Activated T-cell treated with anti-CD3 and anti-CD28 coated beads, Interleukin-2, amount 50 U/mL, for 24 hours (primary cell): ENCODE measurements at places on chromosomes 7 and 10.

DNA sequence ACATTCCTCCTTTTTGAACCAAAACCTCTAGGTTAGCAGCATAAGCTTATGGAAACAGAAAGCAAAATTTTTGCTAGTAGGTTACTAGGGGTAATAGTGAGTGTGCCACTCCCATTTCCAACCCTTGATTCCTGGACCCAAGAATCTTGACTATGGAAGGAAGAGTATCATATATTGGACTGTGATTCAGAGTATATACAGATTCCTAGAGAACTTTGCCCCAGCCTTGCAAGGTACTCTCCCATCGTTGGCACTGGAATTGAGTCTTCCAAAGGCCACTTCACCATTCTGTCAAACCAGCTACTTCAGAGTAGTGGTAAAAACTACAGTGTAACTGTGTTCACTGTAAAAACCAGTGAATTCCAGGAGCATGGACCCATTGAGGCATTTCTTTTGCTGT, 69.4 kb downstream of the LRRC17 start:
- DNase-seq = no peak

DNA sequence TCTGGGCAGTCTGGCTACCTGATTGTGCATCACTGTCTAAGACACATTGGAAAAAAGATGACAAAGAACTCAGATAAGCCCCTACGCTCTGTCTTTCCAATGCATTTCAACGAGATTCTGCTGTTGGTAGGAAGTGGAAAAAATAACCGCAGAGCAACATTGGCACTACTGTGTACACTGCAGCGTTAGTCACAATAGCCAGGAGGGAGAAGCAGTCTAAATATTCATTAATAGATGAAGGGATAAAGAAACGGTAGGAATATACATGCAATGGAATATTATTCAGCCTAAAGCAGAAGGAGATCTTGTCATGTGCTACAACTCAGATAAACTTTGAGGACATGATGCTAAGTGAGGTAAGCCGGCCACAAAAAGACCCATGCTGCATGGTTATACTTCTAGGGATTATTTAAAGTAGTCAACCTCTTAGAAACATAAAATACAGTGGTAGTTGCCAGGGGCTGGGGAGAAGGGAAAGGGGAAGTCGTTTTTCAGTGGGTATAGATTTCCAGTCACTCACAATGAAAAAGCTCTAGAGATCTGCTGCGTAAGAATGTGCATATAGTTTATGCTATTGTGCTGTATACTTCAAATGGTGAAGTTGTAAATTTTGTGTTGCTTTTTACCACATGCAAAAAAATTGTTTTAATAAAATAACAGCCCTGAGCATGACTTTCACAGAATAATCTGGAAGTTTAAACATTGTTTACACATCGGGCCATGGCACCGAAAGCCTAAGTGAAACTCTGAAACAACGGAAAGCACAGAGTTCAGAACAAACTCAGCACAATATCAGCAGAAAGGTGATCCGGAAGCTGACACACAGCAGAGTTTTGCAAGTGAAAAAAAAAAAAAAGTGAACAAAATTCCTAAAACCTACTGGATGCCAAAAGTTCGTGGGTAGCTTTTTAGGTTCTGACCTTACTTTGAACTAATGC, 40.1 kb downstream of the ELMO1 start:
- no peak for DNase-seq

- DNase-seq = no peak
Measured at GRCh38 chr7:123656544-123657303, 1.1 kb downstream of the LMOD2 start.

DNA sequence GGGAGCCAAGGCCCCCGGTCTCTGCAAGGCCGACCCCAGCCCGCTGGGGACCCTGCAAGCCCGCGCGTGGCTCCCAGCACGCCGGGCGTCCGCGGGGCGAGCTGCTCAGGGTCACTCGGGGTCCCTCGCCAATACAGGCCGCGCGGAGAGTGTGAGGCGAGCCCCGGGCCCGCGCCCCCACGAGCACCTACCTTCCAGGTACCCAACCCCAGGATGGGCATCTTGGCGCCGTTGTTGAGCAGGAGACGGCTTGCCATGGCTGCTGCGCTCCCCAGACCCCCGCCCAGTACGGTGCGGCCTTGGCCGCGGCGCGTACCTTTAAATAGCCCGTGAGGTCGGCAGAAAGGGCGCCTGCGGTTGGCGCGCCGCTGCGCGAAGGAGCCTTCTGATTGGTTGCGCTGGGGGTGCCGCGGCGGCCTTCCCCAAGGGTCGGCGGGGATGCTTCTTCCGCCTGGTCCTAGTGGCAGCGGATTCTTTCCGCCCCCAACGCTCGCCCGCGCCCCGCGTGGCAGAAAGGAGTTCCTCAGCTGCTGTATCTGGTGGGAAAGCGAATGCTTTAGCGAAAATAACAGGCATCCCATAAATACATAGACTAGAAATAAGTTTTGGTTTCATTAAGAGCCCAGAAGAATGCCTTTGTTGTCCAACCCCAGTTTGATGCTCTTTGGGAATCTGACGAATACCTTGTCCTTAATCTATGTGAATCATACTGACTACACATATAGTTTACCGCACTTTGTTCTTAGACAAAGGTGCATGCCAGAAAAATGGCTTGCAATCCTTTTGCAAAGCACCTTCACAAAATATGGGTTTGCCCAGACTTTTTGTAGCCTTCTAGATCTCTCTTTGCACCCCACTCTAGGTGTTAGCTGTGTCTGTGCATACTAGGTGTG, at the start of gene AKR1B1:
Gene AKR1B1 (minus strand): TSS at position 295 of the 893 bp plus-strand sequence. CDS start 38 bp downstream, at position 257.
- peak; percentile 91 for DNase-seq

- no peak for DNase-seq
Measured at GRCh38 chr10:58746474-58747185, 234.0 kb downstream of the BICC1 start.

DNA sequence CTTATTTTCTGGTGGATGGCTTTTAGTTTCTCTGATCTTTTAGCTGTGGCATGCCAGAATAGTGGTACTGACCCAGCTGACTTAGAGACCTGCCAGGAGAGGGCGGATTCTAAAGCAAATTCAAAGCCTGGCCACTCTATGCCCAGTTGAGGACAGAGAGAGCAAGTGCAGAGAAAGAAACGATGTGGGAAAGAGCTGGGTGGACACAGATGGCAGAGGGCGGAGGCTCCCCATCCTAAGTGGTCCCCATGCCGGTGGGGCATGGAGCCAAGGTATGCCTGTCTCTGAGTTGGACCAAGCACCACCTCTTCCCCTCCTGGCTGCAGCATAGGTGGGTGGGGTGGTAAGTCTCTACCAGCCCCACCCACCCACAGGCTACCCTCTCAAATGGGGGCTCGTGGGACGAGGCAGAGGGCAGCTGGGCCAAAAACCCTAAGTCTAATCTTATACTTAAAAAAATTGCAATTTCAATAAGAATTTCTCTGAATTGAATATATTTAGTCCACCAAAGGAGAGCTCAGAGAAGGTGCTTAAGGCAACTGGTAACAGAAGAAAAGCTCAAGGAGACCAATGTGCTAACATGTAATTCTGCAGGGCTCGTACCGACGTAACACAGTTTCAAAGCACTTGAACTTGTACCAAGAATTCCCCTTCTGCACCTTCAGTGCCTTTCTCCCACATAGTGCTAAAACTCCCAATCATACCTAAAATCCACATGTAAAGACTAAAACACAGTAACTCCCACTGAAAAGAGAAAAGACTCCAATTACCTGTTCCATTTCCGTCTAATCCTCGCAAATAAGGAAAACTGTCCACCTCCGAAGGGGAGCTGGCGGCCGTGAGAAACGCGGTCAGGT, 85.7 kb upstream of the NMT2 start:
- no peak for DNase-seq

- no peak for DNase-seq
Measured at GRCh38 chr10:11782793-11783557, 40.2 kb upstream of the PROSER2 start.

GRCh38 chr7:31494421-31494820, 19.5 kb upstream of the ITPRID1 start:
- DNase-seq = no peak

DNA sequence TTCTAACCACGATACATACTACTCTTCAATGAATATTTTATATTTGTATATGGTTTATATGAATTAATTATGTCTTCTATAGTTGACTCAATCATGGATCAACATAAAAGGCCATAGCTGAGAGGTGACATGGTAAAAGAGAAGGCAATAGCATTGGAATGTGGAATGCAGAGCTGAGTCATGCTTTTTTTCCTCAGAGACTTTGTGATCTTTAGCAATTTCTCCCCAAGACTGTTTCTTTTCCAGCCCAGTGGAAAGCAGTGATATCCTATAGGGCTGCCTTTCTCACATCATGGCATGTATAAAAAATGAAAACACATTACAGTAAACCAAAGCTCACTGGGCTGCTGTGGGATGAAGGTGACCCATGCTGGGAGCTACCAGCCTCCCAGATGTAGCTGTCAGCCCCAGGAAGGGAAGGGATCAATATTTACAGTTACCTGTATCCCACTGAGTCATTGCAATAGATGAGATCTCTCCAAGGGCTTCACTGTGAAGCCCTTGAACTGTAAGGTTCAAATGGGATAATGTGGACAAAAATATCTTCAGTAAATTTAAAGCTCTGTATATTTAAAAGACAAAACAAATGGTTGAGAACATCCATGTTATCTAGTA, 30.2 kb downstream of the SLC39A12 start:
- DNase-seq = no peak

GRCh38 chr10:95745501-95745900, 10.5 kb upstream of the ENTPD1 start:
- DNase-seq = no peak
